ENCODE measurements at places on chromosomes 7 and 10.

DNA sequence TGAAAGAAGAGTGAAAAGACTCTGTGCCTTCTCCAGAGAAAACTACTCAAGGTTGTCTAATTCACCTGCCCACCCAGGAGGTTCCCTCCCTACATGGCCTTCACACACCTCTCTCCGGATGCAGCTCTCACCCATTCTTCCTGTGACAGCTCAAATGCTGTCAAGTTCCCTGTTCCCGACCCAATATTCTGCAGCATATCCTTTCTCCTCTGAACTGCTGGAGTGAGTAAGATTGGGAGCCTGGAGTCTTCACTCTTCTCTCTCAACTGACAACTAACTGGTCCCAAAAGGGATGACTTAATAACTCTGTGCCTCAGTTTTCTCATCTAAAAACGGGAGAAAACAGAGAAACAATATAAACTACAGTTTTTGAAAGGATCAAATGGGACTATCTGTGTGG, 5.1 kb downstream of the TMEM26 start:
- DNase-seq, result no peak

- no peak for DNase-seq
These were observed 930.6 kb upstream of the ZNF722 start for GRCh38 chr7:63067897-63068585.

- DNase-seq, result no peak
These were observed 282.0 kb upstream of the ADARB2 start for GRCh38 chr10:2019281-2019680.

GRCh38 chr10:78923647-78924318, 145.0 kb upstream of the ZMIZ1 start:
- DNase-seq, result no peak

GRCh38 chr7:134347567-134347966, 30.8 kb upstream of the SLC35B4 start:
- DNase-seq, result no peak

DNA sequence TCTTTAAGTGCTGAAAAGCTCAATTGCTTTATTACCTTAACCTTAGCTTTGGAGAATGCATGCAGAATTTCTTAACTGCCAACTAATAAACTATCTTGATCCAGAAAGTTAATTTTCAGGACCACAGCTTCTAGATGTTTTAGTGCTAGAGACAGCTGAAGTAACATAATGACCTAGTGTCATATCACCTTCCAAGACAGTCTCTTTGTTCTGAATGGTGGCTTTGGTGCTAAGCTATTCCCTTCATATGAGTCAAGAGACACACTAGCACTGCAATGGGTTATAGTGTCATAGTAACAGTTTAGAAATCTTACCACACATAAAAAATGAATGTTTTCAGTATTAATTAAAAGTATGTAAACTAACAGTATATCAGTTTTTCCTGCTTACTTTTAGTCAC, 115.4 kb upstream of the LRRN3 start:
- no peak for DNase-seq

DNA sequence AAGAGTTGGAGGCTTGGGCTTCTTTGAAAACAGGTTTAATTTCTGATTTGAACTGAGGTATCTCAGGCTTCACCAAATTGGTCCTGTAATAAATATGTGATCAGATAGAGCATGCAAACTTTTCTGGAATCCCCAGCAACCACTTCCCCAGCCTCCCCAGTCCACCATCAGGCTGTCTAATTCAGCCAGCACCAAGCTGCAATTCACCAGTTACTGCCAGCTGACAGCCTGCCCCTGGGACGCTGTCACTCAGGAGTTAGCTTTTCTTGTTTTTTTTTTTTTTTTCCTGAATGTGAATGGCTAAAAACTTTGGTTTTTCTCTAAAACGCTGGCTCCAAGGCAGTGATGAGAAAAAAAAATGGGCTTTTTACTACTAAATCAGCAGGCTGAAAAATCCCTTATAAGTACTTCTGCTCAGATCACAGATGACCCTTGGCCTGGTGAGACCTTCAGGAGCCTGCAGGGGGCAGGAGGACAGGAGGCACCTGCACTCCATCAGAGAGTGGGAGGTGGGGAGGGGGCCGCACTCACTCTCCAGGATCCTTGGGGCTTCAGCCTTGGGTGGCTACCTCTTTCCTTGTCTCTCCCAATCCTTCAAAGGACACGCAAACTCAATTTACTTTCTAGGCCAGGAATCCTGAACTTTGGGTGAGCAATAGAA, 349.4 kb downstream of the GATA3 start:
- DNase-seq, result no peak

GRCh38 chr7:111264981-111265380, 174.1 kb downstream of the LRRN3 start:
- DNase-seq, result no peak

GRCh38 chr10:71659111-71659634, 60.4 kb downstream of the C10orf105 start:
- no peak for DNase-seq

DNA sequence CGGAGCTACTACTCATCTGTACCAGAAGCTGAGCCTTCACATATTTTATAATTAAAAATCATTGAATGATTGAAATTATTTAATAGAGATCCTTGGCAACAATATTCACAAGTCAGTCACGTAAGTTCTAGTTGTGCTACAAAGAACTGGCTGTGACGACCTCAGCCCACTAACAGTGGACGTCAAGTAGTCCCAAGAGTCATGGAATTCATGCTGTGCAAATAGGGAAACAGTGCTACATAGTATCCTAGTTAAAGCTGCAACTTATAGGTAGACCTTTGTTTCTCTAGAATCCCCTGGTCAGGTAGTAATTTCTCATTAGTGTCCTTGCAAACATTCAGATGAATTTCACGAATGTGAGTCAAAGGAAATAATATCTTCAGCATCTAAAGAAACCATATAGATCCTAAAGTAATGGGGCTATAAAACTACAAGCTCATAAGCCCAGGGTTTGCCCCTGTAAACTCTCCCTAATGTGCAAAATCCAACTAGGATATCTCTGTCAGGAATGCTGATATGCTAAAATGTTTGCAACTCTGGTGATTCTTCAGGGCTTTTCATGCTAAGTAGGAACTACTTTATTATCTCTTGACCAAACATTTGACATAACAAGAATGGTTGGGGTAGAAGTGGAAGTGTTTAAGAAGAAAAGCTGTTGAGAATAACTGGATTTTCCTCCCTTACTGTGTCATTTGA, 31.2 kb downstream of the CFAP69 start:
- no peak for DNase-seq

DNA sequence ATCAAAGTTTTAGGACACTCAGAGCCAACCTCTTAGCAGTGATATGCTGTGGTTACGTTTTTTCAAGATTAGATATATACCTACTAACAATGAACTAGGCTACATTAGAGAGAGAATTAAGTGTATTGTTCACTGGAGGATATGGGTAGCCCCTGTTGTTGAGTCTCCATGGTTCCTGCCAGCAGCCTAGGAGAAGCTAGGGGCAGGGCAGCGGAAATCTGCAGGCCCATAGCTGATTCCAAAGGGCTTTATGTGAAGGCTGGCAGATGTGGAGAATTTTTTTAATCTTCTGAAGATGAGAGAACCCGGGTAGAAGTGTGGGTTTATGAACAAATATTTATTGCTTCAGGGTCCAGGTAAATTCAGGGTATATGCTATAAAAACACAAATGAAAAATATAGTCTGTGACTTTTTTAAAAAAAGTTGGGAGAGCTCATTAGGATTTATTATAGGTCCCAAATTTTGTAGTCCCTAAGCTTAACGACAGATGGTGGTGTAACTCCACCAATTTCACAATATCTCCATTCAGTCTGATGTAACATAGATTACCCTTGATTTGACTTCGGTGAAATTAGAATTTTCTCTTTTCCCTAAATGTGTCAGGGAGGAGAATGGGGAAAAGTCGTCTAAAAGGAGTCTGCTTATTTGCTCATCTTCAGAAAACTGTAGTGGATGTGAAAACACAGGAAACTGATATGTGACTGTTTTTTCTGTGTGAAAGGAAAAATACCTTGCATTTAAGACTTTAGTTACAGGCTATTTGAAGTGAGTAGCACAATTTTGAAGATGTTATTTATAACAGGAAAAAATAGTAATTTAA, 163.0 kb upstream of the PPP1R3A start:
- DNase-seq, result no peak

DNA sequence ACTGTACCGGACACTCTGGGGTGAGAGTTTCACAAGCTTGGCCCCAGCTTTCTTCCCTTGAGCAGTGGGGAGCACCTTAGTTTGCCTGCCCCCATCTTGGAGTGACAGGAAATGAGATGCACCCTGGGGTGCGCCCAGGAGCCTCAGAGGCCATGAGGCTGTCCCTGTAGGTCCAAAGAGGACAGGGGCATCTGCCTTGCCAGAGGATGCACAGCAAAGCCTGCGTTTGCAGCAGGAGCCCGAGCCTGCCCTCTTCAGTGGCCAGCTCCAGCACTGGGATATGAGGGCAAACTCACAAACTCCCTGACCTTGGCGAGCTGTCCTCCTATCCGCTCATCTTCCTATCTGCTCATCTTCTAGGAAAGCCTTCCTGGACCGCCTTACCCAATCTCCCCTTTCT, 79.5 kb downstream of the PROSER2 start:
- no peak for DNase-seq

DNA sequence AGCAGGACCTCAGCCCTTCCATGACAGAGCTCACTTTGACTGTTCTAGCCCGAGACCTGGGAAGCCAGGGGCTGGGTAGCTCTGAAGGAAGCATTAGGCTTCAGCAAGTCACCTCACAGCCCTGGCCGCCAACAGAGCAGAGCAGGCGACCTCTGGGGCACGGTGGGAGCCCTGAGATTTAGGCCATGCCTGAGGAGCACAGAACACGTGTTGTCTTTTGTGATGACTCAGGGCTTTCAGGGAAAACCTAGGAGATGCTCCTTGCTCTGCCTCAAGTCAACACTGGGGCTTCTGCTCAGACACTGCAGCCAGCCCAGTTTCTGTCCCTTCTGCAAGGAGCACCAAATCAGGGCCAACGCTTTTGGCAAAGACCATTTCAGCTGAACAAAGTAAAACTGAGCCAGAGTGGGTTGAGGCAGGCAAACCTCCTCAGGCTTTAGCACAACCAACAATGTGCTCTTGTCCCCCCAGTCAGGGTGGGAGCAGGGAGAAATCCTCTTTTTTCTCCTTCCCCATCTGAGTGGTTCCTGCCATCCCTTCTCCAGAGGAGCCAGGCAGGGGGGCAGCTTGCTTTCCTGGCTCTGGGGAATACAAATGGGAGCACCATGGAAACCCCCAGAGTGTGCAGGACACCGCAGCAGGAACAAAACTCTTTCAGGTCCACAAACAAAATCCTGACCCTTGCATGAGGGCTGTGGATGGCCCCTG, 14.4 kb downstream of the CAMK2G start:
- no peak for DNase-seq

- DNase-seq, result no peak
These were observed 90.6 kb downstream of the MTPN start for GRCh38 chr7:135886345-135887132.
